Activated CD4-positive, alpha-beta T cell treated with anti-CD3 and anti-CD28 coated beads, Interleukin-10, Interleukin-2, amounts not matched to agents 100 ng/mL and 50 ng/mL, durations not matched to agents 16 hours and 8 hours (primary cell): ENCODE measurements at places on chromosomes 11 and 22.
A peak's percentile ranks its signal among the peaks of the same experiment; 100 is the strongest.

GRCh38 chr11:116697639-116698038, 75.1 kb downstream of the BUD13 start:
- DNase-seq: no peak

DNA sequence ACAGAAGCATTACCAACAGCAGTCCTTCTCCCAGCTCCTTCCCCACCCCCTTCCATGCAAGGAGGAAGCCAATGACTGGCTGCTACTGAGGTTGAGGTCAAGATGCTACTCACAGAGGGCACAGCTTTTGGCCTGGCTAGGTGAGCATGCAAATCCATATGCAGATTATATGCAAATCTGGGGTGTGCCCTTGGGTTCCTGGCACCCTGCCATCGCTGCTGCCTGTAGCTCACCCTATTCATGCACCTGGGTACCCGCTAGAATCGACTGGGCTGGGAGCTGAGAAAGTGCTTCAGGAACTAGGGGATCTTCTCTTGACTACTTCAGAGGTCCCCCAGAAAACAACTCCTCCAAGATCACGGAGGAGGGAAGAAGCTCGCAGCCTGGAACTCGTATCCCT, 4.0 kb downstream of the DSCAML1 start:
- no peak for DNase-seq

- no peak for DNase-seq
These were observed 18.4 kb downstream of the OR2AT4 start for GRCh38 chr11:75078233-75078632.

- no peak for DNase-seq
These were observed 46.6 kb downstream of the CWC15 start for GRCh38 chr11:94926698-94927237.

DNA sequence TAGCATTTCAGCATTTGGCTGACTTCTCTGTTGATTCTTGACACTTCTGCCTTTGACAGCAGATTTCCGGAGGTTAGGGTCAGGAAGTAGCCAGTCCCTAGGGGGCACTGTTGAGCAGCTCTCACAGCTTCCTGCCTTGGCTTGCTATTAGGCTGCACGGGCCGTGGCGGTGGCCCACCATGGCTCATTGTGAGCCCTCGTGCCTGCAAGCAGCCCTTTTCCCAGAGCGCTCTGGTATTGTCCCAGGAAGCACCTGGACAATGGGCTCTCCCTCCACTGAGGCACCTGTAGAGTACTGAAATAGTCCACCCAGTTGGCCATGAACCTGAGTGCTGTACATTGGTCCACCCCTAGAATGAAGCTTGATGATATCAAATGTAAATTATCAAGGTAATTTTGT, 100.2 kb upstream of the GAL start:
- peak; percentile 47 for DNase-seq

- peak; percentile 65 for DNase-seq
These were observed at the start of gene TTC38 for GRCh38 chr22:46267431-46268279. TSS of gene TTC38 (plus strand) at chr22:46268008. CDS start at chr22:46268040, 32 bp downstream.
